Skin of body (tissue), 3 donors: ENCODE measurements at places on chromosomes 5 and 9.

DNA sequence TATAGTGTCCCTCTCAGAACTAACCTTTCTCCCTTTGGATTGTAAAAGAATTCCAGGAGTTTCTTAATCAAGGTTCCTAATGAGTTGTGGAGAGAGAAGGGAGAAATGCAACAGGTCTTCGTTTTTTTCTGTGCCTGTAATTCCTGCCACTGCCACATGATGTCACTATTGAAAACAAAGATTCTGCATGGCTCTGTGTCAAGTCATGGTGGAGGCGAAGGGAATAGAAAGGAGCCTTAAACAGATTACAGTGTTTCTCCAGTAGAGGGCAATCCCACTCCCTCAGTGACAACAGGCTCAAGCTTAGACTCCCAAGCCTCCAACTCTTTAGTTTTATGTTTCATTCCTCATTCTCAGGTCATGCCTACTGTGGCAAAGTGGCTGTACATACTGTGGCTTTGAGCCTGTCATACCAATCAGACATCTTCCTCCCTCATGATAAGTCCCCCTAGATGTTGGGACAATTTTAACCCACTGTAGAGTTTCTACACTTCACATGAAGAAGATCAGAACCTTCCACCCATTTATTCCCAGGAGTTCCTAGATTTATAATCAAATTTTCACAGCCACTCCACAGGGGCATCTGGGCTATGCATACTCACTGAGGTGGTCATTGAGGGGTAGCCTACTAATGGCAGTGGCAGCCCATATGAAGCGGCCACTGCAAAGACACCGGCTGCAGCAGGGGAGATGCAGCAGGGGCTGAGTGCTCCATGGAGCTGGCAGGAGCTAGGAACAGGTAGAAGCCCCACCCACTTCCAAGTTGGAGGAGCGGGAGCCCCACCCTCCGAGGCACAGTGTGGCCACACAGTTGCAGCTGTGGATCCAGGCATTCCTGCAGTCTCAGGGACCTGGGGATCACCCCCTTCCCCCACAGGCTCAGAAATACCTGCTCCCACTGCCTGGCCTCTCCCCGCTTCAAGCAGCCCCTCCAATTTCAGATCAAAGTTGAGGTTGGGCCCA lies 97.4 kb upstream of the TRIM32 start:
- no peak for DNase-seq

- no peak for DNase-seq
Measured at GRCh38 chr5:74032617-74033016, 406.6 kb downstream of the ARHGEF28 start.

- no peak for DNase-seq
Measured at GRCh38 chr5:39108987-39109386, 34.8 kb upstream of the RICTOR start.

- DNase-seq = no peak
Measured at GRCh38 chr9:73643379-73644013, 491.8 kb downstream of the ANXA1 start.

DNA sequence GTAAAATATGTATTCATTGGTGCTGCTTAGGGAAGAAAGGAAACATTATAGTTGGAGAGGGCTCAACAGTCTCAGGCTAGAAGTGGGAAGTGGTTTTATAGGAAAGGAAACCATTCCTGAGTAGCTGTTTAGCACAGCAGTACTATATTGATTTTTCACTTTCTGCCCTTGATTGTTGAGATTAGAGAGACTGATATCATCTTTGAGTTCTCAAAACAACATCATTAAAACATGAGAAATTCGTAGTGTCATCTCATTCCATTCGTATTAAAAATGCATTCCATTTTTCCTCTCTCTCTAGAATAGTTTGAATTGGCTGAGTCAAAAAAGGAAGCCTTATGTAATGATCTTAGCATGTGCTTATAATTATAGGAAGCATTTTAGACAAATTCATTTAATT lies 14.1 kb downstream of the POLR3G start:
- peak; percentile 47 for DNase-seq

DNA sequence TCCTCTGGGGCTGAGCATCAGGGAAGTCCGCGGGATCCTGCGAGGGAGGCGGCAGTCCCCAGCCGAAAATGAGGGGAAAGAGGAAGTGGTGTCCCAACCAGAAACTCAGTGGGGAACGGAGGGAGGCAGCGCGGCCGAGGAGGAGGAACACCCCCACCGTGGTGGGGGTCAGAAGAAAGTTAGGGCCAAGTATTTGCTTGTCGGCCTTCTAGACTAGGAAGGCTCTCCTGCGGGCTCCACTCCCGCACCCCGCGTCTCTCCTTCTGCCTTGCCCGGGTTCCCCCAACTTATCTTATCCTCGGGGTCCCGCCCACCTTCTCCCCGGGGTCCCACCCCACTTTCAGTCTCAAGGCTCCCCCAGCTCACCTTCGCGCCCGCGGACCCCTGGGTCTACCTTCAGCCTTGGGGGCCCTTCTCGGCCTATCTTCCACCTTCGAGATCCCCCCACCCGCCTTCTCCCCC lies 557 bp upstream of the PHF2 start:
- peak; percentile 18 for DNase-seq
